Naive thymus-derived CD8-positive, alpha-beta T cell (primary cell): ENCODE measurements at places on chromosomes 11 and 22.

- no peak for DNase-seq
These were observed 29.4 kb upstream of the TMEM86A start for GRCh38 chr11:18669219-18669596.

- peak; percentile 35 for DNase-seq
These were observed 12.0 kb downstream of the STIM1 start for GRCh38 chr11:3867209-3868091.

- no peak for DNase-seq
These were observed 683 bp upstream of the FADS3 start for GRCh38 chr11:61892085-61892370.

- DNase-seq, result no peak
These were observed 32.3 kb upstream of the TSPAN18 start for GRCh38 chr11:44694443-44694842.

DNA sequence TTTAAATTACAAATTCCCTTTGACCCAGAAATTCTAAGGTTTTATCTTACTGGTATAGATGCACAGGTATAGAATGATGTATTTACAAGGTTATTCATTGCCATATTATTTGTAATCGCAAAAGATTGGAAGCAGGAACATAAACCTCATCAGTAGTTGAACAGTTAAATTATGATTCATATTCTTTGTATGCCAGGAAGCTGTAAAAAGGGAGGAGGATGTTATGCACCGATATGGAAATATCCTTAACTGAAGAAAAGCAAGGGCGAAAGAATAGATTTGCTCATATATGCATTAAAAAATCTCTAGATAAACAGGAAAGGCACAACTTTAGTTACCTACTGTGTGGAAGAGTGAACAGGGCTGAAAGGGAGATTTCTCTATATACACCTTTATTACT lies 36.7 kb downstream of the PPFIA1 start:
- no peak for DNase-seq

GRCh38 chr11:61777234-61778090 lies 14.9 kb downstream of the TMEM258 start:
- peak; percentile 58 for DNase-seq
